ENCODE measurements at places on chromosomes 11 and 22.
A peak's percentile ranks its signal among the peaks of the same experiment; 100 is the strongest.

DNA sequence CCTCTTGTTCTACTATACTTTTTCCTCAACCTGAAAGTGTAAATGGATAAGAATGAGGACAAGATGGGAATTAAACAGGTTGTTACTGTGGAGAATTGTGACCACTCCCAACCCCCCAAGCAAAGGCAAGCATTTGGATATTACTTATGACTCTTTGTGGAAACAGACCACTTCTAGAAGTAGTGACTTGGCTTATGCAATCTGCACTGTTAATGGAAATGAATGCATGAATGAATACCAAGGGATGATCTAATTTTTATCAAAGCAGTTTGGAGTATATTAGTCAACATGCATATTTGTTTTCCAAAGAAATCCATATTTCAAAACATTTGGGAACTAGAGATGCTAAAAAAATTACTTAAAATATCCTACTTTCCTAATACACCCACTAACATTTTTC, 35.3 kb downstream of the AMOTL1 start:
- peak; percentile 66 for DNase-seq

GRCh38 chr11:19196432-19196831, 5.4 kb downstream of the CSRP3 start:
- no peak for DNase-seq

DNA sequence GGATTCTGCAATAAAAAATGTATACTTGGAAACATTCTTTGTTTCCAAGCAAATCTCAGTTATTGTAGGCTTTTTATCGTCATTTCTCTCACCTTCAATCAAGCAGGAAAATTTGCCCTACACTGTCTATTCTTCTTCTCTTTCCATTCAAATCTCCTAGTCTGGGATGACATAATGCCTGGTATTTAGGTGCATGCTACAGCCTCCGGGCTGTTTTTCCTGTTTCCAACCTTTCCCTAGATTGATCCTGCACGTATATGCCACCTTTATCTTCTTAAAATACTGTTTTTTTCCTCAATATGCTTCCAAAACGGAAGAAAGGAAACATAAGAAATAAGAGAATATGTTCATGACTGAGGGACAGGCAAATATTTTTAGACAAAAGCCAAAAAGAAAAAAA, 249.1 kb upstream of the UBASH3B start:
- no peak for DNase-seq

DNA sequence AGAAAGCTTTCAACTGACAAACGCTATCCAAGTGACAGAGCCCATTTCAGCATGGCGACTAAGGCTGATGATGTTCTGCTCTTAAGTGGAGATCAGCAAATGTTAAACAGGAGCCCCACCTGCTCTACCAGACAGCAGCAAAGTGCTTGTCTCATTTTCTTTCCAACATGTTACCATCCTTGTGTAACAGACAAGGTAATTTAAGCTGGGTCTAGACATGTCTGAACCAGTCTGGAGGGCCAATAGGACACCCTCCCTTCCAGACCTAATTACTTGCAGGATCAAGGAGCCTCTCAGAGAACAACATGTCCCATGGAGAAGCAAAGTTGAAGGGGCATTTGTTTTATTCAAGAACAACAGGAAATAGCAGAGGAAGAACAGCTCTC, 3.9 kb upstream of the LMO2 start:
- peak; percentile 7 for DNase-seq

DNA sequence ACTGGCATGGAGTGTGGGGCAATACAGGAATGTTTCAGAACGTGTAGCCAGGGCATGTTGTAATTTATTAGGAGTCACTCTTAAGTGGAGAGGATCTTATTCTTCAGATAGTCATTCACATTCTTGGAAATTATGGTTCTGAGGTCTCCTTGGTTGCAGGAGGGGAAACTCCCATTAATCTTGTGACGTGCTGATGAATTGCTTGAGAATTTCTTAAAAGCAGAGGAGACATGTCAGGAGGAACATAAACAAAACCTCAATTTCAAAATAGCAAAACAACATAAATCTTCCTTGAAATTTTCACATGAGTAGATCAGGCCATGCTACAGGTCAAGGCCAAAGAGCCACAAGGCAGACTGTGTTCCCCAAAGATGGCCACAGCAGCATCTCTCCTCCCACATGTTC, 50.4 kb downstream of the ADM start:
- DNase-seq = peak; percentile 94

- DNase-seq = no peak
Observed at GRCh38 chr11:70641369-70641768, 243.0 kb downstream of the CTTN start.

DNA sequence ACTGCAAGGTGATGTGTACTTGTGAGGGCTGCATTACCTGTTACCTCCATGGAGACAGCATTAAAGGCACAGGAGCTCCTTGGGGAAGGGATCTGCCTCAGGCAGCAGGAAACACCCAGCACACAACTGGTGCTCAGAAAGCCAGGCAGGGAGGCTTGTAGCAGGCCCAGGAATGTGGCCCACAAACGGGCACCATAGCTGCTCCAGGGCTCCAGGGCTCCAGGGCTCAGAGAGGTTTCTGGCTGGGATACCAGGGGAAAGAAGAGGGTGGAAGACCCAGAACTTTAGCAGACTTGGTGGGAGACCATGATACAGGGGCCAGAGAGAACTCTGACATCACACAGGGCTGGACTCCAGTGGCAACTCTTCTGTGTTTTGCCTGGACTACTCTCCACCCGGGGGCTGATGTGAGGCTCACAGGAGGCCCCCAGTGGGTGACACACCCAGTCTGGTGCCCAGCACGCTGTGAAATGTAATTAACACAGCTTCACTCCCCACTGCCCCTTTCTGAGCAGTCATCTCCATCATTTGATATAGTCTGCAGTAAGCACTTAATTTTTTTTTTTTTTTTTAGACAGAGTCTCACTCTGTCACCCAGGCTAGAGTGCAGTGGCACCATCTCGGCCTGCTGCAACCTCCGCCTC, 14.7 kb upstream of the SULT4A1 start:
- DNase-seq = no peak

DNA sequence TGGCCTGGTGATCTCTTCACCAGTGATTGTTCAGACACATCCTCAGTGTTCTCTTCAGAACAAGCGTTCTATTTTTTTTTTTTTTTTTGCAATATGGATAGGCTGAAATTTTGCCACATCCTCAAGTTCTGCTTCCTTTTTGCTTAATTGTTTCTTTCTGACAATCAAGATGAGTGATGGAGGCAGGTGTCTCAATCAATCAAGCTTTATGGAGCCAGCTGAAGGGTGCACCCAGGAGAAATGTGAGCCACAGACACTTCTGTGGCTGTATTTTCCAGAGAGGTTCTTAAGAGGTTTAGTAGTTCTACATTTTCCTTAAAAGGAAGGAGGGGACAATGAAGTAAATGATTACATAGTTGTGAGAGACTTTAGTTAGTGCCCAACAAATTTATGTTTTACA, 43.9 kb upstream of the ASPHD2 start:
- no peak for DNase-seq

DNA sequence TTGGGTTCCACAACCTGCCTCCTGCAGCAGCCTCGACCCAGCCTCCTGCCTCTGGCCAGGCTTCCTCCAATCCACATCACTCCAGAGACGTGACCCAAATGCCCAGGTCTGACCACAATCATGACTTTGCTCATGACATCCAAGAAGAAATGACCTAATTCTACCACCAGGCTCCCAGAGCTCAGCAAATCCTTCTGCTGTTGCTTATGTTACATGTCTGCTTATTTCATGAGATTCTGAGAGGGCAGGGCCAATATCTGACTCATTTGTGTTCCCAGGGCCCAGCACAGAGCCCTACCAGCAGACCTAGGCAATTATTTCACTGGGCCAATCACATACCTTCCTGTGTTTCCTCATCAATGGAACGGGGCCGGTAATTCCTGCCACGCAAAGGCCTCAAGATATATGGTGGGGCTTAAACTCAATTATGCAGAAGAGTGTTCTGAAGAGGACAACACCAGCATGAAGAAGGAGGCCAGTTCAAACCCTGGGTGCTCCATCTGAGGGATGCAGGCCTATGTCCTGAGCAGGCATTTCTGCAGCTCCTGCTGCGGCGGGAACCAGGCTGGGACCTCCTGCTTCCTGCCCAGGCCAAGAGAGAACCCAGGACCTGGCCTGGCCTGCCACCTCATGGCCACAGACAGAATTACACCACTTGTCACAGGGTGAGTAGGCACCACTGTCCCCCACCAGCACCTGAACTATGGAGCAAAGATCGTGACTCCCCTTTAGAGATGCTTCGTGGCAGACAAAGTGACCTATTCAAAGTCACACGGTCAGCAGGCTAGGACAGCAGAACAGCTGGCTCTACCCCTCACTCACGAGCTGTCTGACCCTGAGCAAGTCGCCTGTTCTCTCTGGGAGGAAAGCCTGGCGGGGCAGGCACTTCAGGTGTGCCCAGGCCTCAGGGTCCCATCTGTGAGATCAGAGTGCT, 5.9 kb downstream of the CENPM start:
- DNase-seq = peak; percentile 96

GRCh38 chr11:34953955-34954354, 37.5 kb downstream of the PDHX start:
- DNase-seq = peak; percentile 34

DNA sequence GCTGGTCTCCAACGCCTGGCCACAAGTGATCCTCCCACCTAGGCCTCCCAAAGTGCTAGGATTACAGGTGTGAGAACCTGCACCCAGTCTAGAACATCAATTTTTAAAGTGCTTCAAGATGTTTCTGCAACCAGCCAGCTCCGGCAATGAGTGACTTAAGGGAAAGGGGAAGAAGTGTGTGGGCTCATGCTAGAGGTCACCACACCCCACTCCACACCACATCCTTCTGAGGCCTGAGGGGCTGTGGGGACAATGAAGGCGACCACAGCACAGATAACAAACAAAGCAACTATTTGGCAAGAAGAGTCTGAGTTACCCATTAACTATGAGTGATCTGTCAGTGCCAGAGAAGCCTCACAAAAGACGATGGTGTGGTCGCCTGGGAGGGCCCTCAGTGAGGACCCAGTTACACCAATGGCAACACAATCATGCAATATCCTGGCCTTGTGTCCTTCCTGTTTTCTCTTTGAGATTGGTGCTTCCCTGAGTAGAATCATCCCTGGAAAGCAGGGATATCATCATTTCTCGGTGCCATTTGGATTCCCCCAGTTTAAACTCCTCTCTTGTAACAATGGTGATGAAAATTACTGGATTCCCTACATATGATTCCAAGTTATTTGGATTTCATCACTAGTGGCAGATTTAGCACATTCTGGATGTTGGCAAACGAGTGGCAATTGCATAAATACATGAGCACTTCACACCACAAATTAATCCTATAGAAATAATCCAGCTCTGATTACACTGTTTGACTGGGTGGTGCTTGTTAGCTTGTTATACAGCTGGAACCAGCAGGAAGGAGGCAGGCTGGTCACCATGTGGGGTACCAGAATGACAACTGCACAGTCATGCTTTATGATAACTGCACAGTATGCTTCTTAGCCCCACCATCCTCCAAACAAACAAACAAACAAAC, 18.4 kb downstream of the ABTB2 start:
- DNase-seq = no peak

DNA sequence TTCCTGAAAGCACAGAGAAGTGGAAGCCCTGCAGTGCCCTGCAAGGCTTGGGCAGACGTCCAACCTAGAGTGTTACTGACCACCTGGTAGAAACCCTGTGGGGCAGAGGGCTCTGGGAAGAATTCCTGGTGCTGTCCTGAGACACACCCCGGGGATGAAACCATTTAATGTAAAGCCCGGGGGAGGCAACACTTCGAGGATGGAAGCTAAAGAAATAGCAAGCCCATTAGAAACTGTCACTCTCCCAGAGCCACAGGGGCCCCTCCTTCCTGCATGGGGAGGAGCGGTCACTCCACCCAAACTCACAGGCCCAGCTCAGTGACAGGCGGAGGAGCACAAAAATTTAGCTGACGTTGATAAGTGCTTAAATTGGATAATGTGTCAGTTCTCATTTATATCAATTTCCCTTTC, 57.6 kb downstream of the NRXN2 start:
- no peak for DNase-seq

GRCh38 chr11:73186886-73187285, 31.2 kb upstream of the P2RY2 start:
- DNase-seq = no peak

- DNase-seq = peak; percentile 34
Observed at GRCh38 chr11:114466742-114467141, 27.5 kb downstream of the REXO2 start.

DNA sequence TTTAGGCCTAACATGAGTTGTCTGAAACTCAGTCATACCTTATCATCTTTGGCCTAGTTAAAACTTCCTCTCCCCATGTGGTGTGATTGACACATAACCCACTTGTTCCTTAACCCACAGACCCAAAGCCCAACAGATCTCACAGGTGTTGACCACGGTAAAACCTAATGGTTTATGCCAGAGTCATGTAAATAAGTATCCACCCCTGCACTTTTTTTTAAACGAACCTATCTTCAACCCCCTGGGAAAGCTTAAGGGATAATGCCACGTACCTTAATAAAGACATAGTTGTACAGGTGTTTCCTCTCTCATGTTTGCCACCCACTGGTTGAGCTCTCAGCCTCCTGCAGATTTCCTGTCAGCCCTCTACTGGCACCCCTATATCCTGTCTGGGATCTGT, 709.3 kb upstream of the CCDC179 start:
- peak; percentile 18 for DNase-seq

- DNase-seq = peak; percentile 33
Observed at GRCh38 chr11:60756307-60757032, at the start of gene MS4A15. MS4A15 (plus strand) TSS chr11:60756867; CDS start chr11:60763734, 6,867 bp downstream.

DNA sequence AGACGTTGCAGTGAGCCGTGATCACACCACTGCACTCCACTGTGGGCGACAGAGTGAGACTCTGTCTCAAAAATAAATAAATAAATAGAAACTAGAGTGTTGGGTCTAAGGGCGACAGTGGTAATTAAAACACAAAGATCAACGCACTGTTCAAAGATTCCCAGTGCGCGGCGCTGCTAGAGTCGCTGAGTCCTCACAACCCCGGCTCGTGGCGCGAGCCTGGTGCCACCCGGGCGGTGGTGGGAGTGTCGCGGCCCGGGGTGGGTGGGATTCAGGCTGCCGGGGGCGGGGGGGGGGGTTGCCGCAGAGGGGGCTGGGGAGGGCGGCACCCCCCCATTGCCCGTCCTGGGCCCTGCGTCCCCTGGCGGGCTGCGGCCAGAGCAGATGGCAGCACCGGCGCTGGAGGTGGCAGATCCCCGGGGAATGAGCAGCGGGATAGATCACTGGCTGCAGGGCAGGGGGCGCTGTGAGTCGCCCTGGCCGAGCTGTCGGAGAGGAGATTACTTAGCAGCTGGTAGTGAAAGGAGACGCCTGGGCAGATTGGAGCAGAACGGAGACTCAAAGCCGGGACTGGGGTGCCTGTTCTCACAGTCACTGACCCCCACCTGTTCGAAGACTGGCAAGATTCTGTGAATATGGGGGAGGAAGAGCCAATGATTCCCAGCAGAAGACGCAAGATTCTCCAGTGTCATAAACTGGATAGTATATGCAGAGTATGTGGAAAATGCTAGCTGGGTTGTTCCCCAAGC, 30.2 kb upstream of the APOBEC3A start:
- DNase-seq = peak; percentile 56

DNA sequence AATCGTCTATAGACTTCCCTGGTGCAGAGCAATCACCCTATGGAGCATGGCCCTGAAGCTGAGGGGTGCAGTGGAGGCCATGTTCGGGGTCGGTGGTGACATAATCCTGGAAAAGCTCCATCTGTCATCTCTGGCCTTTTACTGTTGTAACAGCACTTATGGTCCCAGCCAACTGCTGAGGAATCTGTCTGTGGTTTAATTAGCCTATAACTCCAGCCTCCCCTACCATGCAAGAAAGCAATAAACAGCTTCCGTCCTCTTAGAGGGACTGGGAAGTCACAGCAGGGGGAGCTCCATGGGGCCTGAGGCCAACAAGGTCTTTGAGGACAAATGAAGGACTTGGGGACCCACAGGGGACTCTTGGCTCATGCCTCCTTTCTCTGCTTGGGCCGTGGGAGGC, 159.1 kb upstream of the NECTIN1 start:
- no peak for DNase-seq

All from iris pigment epithelial cell (primary cell).